ENCODE measurements at places on chromosomes 13 and 19.

DNA sequence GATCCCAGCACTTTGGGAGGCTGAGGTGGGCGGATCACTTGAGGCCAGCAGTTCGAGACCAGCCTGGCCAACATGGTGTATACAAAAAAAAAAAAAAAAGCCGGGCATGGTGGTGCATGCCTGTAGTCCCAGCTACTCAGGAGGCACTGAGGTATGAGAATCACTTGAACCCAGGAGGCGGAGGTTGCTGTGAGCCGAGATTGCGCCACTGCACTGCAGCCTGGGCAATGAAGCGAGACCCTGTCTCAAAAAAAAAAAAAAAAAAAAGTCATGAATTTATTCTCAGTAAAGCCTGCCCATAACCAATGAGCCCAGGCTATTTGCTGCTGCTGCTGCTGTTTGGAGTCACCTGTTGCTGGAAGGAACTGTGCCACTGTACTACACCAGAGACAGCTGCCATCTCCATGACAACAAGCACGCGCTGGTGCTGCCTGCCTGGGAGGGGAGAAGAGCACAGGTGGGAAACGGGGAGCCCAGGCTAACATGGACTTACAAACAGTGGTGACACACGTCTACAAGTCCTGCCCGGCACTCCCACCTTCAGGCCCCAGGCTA, 11.3 kb downstream of the ZFR2 start:
- DNase-seq: no peak

DNA sequence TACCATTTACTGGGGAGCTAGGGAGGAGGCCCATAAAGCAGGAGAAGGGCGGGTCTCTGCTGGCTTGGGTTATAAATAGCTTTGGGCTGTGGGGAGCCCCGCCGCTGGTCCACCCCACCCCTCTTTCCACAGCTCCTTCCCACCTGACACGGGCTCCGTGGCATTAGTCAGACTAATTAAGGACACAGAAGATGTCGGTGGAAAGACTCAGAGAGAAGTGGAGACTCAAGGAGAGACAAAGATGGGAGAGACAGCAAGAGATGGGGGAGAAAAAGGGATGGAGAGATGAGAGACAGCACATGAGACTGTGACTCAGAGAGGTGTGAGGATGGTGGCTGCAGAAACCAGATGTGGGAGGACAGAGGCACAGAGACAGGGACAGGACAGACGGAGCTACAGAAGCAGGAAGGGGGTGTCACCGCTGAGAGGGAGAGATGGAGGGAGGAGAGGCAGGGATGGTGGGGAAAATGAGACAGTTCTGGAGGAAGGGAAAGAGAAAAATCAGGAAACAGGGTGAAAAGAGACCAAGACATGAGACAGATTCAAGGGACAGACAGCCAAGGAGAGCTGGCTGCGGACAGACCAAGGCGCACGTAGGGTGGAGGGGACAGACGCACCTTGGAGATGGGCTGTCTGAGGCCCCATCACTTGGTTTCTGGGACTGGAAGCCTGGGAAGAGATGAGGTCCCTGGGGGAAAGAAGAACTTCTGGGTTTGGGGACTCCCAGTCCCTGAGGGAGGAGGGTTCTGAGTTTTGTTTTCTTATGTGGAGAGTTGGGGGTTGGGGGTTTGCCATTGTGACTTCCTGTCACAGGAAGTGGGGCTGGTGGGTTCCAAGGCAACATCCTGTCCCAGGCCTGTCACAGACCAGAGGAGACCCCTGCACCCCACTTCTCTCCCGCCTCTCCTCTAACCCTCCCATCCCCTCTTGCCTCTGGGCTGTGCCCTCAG, 4.1 kb downstream of the ARHGEF1 start:
- peak; percentile 68 for DNase-seq

GRCh38 chr19:31269425-31270127, 79.7 kb downstream of the TSHZ3 start:
- DNase-seq: no peak

GRCh38 chr13:104782741-104783140, 1716.5 kb upstream of the SLC10A2 start:
- DNase-seq: no peak

DNA sequence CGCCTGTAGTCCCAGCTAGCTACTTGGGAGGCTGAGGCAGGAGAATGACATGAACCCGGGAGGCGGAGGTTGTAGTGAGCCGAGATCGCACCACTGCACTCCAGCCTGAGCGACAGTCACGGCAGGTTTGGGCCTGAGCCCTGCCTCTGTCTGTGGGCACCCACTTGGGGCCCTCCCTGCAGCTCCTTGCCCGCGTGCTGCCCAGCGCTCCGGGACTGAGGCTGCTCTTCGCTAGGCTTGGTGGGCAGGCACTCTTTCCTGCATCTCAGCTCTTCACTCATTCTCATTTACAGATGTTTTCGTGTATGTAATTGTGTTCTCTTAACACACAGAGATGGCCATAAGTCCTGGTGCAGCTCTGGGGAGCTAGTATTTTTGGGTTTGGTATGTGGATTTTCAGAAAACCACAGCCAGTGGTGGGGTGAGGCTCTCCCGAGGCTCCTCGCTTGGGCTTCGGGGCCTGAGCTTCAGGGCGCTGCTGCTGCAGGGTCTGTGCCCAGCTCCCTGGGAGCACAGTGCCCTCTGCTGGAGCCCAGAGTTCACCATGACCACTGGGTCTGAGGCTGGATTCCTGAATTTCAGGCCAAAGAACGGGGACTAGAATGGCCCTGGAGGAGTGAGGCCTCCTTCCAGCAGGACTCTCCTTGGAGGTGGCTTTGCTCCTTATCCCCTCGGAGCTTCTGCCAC, 15.2 kb downstream of the UPF1 start:
- peak; percentile 51 for DNase-seq

DNA sequence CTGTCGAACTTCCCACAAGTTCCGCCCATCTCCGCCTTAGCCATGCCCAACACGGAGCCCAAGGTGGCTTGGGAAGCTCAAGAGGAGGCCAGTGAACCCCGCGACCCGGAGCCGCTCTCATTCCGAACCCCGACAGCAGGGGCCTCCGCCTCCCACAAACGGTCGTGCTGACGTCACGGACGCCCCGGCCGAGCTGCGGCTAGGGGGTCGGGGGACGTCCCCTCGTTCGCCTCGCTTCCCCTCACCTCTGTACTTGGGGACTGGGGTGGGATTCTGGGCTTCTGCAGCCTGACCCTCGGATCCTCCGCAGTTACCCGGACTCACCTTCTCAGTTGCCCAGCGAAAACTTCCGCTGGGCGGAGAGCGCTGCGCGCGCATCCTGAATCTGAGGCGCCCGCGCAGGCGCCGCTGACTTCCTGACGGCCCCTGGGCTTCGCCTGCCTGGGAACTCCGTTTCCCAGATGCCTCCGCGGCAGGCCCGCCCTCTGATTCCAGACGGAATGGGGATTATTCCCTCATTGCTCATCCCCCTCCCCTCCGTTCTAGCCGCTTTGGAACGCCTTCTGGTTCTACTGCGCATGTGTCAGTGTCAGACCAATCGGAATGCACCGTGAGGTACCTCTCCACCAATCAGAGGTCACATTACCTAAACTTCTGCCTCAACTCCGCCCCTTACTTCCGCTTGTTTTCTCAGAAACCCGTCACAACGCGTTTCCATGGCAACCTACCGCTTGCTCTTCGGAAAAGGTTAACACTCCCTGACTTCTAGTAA, at the start of gene VRK3:
VRK3 (minus strand) TSS at position 351 of the 772 bp plus-strand sequence. CDS start 9,210 bp downstream, outside the sequence.
- peak; percentile 99 for DNase-seq

- DNase-seq: no peak
Observed at GRCh38 chr13:30149248-30149647, 158.1 kb downstream of the KATNAL1 start.

GRCh38 chr19:504616-505015, 2.7 kb upstream of the TPGS1 start:
- DNase-seq: no peak

DNA sequence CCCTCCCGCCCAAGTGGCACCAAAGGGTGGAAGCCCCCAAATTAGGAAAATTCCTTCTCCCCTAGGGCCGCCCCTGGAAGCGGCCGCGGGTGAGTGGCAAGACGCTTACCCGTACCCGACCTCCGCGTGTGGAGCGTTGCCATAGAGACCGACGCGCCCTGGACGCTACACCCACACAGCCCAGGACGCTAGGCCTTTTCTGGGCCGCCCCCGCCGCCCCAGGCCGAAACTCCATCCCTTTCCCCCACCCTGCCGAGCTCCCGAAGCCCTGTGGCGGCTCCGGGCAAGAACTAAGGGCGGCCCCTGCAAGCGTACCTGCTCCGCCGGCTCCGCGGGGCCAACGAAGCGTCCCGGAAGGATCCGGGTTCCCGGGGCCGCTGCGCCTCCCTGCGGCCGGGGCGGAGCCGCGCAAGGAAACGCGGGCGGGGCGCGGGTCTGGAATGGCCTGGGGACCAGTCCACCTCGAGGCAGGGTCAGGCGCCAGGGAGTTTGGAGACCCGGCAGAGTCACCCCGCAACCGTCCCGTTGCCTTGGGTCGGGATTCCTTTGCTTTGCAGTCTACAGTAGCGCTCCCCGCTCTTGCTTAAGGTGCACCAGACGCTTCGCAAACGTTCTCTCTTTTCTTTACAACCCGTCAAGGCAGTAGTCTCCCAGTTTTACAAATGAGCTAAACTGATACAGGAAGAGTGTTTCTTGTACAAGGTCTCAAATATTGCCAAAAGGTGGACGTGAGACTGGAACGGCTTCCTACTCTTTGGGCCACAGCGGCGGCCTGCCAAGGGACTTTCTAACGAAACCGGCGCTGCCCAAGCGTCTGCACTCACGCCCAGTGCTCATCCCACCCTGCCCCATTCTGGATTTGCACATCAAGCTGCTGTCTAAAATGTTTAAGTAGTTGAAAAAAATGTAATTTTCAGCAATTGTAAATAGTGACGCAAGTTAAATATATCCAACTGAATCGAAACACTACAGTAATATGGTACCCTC, at the start of gene NEK5:
NEK5 (minus strand) TSS at position 360 of the 987 bp plus-strand sequence. CDS start 1,591 bp downstream, outside the sequence.
- peak; percentile 52 for DNase-seq

DNA sequence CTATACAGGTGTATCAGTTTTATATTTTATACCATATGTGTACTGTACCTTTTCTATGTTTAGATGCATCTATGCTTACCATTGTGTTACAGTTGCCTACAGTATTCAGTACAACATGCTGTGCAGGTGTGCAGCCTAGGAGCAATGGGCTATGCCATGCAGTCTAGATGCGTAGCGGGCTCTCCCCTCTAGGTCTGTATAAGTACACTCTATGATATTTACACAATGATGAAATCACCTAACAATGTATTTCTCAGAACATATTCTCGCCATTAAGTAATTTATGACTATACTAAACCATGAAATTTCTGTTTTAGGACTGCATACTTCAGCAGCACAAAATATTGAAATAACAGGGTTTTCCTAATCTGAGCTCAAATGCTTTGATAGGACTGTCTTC, 179.6 kb downstream of the RFC3 start:
- DNase-seq: no peak

- no peak for DNase-seq
Observed at GRCh38 chr13:112941349-112941748, 27.7 kb upstream of the MCF2L start.

DNA sequence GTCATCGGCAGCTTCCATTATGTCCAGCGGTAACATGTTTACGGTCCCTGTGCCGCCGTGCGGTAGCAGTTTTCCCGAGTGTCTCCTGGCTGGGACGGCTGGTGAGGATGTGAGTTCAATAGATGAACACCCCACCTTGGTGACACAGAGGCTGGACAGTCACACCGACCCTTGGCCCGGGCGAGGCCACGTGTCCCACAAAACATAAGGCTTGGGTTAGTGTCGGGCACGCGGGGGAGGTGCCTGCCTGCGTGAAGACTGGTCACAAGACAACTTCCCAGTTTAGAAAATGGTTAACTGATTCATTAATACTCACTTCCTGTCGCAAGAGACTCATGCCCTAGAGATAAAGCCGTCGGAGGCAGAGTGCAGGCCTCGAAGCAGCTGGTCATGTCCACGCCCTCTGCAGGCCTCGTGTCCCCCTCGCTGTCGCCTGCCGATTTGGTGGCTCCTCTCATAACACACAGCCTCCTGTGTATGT, 17.2 kb downstream of the RASA3 start:
- DNase-seq: no peak

DNA sequence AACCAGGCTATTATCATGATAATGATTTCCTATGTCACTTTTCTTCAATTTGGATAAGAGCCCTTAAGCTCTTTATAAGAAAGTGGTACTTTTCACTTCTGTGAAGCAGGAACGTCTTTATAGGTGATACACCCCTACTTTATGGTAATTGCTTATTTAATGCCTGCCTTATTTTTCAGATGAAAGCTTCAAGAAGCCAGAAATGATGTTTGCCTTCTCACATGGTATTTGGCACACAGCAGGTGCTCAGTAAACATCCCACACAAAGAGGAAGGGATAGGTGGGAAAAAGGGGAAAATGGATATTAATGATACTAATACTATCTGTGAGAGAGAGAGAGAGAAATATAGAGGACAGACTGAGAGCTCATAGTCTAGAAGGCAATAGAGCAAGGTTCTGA, 29.0 kb upstream of the WASF3 start:
- no peak for DNase-seq

GRCh38 chr13:89029062-89029461, 1357.9 kb downstream of the SLITRK5 start:
- no peak for DNase-seq

DNA sequence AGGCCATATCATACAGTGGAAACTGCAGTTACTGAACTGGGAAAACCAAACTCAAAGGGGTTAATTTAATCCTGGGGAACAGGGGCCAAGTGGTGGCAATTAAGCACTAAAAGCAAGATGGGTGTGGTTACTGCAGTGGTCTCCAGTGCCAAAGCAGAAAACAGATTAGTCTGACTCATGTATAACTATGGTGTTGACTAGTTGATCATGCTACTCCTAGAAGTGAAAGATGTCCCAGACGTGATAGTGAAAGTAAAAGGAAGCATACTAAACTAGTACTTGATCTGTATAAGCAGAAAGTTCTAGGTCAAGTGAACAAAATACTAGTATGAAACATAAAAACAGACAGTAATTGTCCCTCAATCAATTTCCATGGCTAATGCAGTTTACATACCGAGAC, 360.0 kb upstream of the SLITRK5 start:
- no peak for DNase-seq

GRCh38 chr19:16876904-16877361, 11.9 kb upstream of the F2RL3 start:
- no peak for DNase-seq

GRCh38 chr13:60727140-60727539, 330.1 kb downstream of the TDRD3 start:
- no peak for DNase-seq

DNA sequence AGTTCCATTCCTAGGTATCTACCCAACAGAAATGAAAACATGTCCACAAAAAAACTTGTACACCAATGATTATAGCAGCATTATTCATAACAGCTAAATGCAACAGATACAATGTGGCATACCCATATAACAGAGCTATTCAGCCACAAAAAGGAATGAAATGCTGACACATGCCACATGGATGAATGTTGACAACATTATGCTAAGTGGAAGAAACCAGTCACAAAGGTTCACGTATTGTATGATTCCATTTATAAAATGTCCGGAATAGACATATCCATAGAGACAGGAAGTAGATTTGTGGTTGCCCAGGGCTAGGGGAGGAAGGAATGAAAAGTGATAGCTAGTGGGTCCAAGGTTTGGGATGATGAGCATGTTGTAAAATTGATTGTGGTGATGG, 10.8 kb downstream of the CRYL1 start:
- no peak for DNase-seq

DNA sequence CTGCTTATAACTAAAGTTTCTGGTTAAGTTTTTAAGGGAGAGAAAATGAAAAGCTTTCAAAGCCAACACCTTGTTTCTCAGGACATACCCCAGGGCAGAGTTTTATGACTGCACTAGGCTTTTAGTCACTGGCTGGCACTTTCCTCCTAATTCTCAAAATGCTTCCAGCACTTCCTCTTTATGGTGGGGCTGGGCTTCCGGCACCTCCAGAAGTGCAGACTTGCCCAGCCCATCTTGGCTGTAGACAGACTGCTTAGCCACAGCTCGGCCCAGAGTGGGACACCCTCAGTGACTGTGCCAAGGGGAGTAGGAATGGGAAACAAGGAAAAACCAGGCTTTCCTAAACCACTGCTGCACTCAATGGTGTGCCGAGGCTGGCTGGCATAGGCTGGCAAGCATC, 23.2 kb upstream of the GTF3A start:
- DNase-seq: no peak
